ENCODE measurements at places on chromosomes 12 and 14.

DNA sequence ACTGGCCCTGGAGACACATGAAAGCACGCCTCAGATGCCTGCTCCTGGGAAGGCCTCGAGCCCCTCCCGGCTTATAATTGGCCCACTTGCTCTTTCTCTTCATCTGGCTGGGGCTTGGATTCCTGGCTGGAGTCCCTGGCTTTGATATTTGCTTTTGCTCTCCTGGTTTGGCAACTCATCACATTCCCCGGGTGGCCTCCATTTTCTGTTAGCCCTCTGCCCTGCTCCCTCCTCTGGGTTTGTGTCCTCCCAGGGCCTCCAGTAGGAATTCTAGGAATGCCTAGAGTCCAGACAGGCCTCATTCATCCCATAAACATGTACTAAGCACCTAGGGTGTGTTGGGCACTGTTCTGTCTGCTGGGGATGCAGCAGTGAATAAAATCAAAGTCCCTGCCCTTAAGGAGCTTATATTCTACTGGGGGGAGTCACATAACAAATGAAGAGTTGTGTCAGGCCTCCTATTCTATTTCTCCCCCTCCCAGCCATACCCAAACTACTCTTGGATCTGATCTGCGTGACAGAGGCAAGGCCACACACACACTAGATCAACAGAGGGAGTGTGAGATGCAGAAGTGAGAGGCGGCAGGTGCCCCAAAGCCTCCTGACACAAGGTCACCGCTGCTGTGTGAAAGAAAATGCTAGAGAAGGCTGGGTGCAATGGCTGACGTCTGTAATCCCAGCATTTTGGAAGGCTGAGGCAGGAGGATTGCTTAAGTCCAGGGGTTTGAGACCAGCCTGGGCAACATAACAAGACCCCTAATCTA, 21.3 kb upstream of the TSPAN9 start:
- no peak for DNase-seq

DNA sequence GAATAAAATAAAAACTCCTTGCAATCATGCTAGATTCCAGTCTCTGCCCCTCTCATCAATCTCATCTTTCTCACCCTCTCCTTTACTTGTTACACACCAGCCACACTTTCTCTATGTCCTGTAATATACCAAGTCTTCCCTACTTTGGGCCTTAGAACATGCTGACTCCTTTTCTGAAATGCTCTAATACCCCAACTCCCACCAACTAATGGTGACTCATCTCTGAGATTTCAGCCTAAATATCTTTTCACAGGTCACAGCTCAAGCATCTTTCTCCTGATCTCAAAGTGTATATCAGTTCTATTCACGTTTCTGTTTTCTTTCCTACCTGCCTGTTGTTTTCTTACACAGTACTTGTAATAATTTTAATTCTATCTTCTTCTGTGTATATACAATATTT, 378.9 kb upstream of the PRICKLE1 start:
- DNase-seq = no peak

GRCh38 chr12:131413006-131413405, 297.9 kb upstream of the SFSWAP start:
- DNase-seq = no peak

- no peak for DNase-seq
Measured at GRCh38 chr12:80419644-80420043, 24.4 kb upstream of the PTPRQ start.

DNA sequence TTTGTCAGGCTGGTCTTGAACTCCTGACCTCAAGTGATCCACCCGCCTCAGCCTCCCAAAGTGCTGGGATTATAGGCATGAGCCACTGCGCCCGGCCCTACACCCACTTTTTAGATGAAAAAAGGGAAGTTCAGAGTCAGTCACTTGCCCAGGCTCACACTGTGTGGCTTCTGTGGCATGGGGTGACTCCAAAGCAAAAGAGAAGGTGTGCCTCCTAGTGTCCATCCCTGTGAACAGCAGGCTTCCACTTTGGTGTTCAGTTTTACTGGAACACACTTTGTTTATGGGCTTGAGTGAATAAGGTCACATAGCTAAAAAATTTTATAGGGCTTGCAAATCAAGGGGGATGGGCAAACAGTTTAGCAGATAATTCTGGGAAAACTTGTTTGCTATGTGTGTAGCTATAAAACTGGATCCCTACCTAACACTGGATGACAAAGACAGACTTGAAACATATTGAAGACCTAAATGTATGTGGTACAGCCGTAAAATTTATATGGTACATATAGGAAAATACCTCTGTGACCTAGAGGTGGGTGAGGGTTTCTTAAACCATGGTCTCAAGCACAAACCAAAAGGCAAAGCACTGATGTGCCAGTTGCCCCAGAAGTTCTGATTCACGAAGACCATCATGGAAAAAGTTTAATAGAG, 54.9 kb downstream of the EID3 start:
- DNase-seq = peak; percentile 33

DNA sequence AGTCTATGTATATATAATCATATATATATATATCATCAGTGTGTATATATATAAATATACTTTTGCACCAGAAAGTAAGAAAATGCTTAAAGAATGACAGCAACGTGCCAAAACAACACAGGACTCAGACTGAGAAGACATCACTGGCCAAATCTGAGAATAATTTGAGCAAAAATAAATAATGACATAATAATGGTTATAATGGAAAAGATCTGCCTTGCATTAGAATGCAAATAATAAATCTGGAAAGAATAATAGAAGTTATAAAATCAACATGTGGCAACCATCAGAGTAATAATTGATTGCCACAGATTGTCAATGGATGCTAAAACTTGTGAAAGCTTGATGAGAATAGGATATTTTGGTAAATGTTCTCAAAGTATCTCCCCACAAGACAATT, 61.5 kb upstream of the PLEKHG7 start:
- no peak for DNase-seq

DNA sequence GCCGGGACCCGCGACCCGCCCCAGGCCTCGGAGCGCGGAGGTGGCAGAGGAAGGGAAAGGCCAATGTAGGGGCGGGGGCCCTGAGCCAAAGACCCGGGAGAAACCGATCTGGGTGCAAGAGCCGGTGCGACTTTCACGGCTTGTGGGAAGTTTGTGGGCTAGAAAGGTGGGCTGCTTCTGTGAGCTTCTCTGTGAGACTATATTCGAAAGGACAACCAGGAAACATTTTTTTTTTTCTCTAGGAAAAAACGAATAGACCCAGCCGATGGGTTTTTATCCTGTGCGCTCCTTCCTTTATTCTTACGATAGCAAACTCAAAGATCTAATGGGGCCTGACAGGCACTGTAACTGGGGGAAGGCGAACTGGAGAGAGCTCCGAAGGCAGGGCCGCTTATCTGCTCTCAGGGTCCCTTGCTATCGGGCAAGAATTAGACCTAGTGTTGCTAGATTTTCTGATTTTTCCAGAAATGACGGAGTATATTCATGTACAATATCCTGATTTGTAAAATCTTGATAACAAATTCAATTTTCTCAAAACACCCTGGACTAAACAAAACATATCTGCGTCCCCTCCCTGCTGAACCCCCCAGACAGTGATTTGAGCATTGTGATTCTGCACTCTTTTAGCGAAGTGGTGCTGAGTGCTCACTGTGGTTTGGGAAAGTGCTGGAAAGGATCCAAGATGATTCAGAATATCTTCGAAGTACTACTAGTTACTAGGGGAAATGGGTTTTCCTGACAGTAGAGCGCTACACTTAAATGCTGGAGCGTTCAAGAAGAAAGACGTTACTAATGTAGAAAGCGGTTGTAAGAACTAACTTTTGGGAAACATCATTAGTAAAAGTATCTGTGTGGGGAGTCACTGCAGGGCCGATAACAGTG, 563 bp upstream of the STXBP6 start:
- no peak for DNase-seq

DNA sequence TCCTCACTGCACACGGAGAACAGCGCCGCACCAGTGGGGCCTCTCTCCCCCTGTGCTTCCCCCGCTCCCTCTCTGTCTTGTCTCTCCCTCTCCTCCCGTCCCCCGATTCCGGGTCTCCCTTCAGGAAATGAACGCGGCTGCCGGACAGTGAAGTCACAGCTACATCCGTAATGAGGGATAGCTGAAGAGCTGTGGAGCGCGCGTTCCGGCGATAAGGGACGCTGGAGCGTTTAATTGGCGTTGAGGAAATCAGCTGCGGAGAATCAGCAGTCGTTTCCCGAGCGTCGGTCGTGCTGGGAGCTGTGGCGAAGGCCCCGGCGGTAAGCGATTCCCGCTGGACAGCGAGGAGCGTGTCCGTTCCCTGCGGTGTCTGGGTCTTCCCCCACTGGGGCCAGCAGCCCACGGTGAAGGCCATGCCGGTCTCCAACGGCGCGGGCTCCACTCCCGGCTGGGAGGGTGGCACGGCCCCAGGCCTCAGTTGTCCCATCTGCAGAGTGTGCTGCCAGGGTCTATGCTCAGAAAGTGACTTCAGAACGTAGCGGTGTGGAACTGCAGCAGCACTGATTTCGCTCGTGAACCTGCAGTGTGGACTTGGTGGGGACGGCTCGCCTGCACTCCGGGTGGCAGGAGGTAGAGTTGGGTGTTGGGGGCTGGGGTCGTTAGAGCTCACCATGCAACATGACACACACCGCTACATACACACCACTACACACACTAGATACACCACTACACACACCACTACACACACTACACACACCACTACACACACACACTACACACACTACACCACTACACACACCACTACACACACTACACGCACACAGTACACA, 10.9 kb downstream of the NOC4L start:
- DNase-seq = no peak

- DNase-seq = peak; percentile 79
Measured at GRCh38 chr14:103500148-103500990, 22.3 kb downstream of the CKB start.

DNA sequence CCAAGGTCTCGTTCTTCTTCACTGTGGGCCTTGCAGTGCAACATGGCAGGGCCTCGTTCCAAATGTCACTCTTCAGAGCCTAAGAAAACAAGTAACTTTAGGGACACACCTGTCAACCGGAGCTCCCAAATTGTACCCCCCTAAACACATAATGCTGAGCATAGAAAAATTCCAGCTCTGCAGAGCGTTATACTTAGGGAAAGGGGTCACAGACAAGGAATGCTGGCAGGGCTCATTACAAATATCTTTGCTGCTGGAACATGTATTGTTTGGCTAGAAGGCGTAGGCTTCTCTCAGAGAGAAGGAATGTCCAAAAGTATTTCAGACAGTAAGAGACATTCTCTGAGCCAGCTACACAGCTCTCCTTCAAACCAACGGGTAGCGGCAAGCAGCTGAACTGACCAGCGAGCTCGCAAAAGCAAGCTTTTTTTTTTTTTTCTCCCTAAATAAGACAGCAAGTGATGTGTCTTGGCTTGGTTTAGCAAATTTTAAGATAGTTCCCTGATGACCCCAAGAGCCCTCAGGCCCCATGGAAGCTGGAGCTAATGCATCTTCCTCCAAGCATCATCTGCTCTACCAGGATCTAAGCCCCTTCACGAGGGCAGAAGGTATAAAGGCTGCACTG, 24.5 kb downstream of the SSH1 start:
- DNase-seq = no peak
